Brain microvascular endothelial cell (primary cell): ENCODE measurements at places on chromosomes 12 and 14.

DNA sequence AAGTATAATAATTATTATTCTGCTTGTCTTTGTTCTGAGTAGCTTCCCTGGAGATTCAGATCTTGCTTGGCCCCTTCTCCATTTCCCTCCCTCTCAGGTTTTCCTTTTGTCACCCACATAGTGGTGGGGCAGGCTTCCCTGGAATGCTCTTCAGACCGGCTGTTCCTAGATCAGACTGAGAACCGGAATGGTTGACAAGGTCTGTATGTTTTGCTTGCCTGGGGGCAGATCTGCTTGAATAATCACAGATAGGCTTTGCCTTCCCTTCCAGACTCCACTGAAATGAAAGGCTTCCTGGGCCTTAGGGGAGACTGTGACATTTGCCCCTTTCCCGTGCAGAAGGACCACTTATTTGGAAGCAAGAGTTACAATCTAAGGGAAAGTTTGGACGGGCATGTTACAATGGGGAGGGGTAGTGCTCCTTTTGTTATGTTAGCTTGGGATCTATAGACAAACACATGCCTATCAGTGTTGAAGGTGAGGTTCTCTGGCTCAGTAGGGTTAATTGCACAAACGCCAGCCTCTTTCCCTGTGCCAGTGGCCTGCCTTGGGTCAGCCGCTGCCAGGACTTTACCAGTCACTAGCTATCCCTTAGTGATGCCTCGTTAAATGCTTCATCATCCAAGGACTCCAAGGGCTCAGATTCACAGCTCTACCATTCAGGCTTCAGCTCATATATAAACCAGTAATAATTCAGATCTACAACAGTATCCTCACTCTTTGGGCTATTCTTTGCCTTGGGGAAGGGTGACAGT, 178.6 kb downstream of the SNAPC1 start:
- no peak for DNase-seq

DNA sequence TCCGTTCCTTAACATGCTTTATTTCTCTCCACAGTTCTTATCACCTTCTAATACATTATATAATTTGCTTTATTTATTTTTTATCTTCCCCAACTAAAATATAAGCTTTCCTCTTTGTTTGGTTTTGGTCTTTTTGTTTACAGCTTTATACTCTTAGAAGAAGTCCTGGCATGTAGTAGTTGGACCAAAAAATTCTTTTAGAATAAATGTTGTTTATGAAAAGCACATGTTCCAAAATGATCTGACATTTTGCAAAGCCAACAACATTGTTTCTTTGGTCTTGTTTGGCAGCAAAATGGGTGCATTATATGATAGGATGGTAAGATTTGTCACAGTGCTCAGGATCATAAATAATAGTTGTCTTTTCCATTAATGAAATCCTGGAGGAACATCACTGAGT, 312.5 kb downstream of the LRIG3 start:
- no peak for DNase-seq

DNA sequence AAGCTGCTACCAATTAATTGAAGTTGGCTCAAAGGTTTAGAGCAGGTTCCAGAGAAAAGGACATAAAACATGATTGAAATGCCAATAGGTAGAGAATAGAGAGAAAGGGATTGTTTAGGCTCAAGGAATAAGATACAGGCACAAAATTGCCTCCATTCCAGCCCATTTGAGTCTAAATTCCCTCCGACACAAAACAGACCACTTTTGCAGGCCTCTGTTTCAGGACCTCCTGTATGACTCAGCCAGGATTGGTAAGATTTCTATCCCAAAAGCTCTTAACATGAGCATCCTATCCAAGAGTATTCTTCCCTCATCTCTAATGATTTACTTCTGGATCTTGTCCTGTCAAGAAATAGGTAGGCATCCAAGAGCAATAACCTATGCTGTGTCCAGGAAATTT, 123.5 kb downstream of the STAB2 start:
- DNase-seq: no peak

DNA sequence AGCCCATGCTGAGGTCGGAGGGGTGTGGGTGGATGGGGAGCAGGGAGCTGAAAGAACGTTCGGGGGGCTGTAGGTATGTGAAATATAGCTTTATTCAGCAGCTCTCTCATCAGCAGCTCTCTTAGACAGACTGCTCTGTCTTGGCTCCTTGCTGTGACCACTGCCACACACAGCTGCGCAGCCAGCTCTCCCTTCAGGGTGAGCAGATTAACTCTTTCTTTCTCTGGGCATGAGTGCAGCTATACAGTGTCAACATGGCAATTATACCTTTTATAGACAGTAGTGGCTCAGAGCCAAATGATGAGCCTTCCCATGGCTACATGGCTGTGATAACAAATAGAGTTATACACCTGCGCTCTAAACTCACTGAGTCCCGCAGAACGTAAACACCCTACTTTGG, 137.7 kb upstream of the NEDD1 start:
- no peak for DNase-seq

DNA sequence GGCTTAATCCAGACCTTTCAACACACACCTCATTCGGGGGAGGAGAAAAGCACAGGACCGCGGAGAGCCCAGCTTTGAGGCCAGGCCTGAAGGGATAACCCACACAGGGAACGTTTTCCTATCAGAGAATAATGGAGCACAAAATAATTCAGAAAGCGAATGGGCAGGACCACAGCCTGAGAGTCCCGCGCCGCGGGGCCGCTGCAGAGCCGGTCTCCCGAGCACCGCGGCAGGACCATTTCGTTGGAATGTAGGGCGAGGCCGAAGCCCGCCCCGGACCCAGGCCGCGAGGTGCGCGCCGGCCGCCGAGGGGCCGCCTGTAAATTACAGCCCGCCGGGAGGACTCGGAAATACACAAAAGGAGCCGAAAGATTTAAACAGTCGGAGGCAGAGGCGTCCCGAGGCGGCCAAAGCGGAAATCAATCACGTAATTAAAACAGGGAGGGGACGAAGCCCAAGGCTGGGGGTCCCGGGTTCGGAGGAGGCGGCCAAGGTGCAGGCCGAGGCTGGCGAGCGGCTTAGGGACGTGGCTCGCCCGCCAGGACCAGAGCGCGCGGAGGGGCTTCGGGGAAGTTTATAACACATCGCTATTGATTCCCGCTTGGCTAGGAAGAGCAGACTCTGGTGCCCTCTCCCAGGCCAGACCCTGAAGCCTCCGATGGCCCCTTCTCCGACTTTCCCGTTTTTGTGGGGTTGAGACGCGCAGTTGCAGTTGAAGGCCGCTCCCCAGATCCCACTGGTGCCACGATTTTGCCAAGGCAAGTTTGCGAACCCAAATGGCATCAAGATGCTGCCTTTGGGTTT, 6.3 kb upstream of the HOXC4 start:
- DNase-seq: no peak

DNA sequence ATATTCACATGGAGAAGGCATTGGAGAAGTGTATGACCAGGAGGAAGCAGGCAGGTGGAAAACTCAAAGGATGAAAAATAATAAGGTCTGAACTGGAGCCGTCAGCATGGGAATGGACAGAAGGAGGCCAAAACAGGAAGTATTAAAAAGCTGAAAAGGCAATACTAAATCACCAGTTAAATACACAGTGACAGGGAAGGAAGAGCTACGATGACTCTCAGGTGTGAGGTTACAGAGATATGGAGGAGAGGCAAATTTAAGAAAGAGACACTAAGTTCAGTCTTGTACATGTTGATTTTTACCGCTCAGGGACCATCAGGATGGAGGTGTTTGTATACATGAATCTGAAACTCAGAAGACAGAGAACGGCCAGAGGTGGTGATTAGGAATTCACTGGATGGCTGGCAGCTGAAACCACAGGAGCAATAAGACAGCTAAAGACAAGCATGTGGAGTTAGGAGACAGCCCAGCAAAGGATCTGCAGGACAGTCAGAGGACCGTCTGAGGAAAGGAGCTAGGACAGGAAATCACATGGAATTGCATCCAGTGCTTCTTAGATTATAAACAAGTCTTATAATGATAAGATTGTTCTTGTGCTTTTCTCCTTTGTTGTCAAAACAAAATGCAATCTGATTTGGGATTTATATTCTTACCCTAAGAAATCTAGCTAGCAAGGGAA, 33.9 kb upstream of the CDKN3 start:
- DNase-seq: no peak

DNA sequence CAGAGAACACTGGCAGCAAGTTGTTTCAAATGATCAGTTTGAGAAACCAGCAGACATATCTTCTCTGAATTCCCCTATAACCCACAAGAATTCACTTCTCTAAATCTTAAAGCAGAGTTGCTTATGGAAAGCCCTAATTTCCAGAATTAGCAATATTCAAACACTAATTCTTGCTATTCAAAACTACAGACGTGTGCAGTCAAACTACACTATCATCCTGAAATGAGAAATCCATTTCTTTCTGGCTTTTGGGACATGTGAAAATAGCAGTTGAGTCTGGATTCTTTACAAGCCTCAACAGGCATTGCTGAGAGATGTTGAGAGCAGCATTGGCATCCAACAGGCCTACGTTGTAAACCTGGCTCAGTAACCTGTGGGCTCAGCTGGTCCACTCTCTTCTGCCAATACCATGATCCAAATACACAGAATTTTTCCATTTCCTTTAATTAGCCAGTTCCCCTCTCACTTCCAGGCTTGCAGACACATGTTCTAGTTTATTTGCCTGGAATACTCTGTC, 74.6 kb upstream of the TMTC1 start:
- DNase-seq: no peak

GRCh38 chr12:22163594-22163993, 117.6 kb downstream of the CMAS start:
- DNase-seq: no peak

GRCh38 chr12:1318327-1319031, 275.9 kb downstream of the FBXL14 start:
- DNase-seq: peak; percentile 2

DNA sequence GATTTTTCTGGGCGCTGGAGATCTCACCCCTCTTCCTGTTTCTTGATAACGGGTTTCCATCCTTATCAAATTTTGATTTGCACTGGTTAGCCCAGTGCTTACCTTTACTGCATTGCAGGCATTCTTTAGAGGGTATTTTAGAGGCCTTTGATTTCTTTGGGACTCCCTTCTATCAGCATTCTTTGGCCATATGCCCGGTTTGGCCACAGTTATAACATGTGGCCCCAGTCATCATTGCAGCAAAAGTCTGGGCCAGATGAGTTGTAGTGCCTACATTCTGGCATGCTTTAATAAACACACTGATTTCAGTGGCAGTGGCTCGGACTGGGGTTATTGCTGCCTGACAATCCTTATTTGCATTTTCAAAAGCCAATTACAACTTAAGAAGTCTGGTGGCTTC, 82.3 kb downstream of the KCNMB4 start:
- DNase-seq: no peak

- no peak for DNase-seq
These were observed 54.7 kb downstream of the ATG14 start for GRCh38 chr14:55356913-55357312.

GRCh38 chr12:113248842-113249435, 27.7 kb downstream of the TPCN1 start:
- no peak for DNase-seq

GRCh38 chr12:131499160-131499863, 211.6 kb upstream of the SFSWAP start:
- DNase-seq: no peak

- no peak for DNase-seq
These were observed 337.1 kb downstream of the PCNX1 start for GRCh38 chr14:71244341-71244740.
